ENCODE measurements at places on chromosomes 7 and 10.
A peak's percentile ranks its signal among the peaks of the same experiment; 100 is the strongest.

- DNase-seq = peak; percentile 17
Measured at GRCh38 chr10:127853868-127854768, 38.6 kb downstream of the CLRN3 start.

- no peak for DNase-seq
Measured at GRCh38 chr10:119282446-119282845, 75.1 kb downstream of the GRK5 start.

- DNase-seq = no peak
Measured at GRCh38 chr10:13414855-13415254, 66.8 kb upstream of the SEPHS1 start.

GRCh38 chr10:104521901-104522694 lies 119.0 kb upstream of the SORCS3 start:
- no peak for DNase-seq

DNA sequence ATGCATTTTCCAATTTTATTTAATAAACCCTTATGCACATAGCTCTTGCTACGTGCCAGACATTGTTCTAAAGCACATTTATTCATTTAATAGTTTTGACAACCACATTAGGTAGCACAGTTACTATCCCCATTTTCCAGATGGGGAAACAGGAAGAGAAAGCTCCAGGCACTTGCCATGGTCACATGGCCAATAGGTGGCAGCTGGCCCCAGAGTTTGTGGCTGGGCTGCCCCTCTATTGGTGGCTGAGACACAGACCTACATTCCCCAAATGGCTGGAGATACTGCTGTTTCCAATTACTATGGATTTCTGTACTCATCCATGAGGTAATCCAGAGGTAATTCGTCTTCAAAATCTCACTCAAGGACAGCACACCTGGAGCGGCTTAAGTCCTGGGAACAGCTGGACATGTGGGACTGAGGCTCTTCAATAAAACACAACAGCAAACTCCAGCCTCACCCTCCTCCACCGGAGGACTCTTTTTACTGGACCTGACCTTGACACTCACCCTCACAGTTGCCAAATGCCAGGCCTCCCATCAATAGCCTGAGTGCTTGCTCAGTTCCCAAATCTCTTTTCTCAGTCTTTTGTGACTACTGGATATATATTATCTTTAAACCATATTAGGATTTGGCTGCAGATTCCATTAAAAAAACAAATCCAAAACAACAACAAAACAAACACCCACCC lies 106.1 kb downstream of the CLEC2L start:
- no peak for DNase-seq

GRCh38 chr7:85890244-85890811 lies 703.5 kb upstream of the SEMA3D start:
- peak; percentile 29 for DNase-seq

GRCh38 chr10:77844713-77845445 lies 81.7 kb downstream of the DLG5 start:
- DNase-seq = no peak

GRCh38 chr10:70319183-70319582 lies 35.4 kb upstream of the NPFFR1 start:
- no peak for DNase-seq

All from NCI-H748 treated with DMSO at 0.1 percent for 48 hours (cell line).